ENCODE measurements at places on chromosomes 2 and 18. TPM values are rescaled to one million over a fixed set of nuclear protein-coding genes. Genes with fewer than 3 reads are reported as not detected.

- no peak for DNase-seq
Observed at GRCh38 chr2:166070231-166070630, 57.6 kb downstream of the SCN1A start.

TRIB2 gene
- 49.5 TPM for total RNA-seq

DNA sequence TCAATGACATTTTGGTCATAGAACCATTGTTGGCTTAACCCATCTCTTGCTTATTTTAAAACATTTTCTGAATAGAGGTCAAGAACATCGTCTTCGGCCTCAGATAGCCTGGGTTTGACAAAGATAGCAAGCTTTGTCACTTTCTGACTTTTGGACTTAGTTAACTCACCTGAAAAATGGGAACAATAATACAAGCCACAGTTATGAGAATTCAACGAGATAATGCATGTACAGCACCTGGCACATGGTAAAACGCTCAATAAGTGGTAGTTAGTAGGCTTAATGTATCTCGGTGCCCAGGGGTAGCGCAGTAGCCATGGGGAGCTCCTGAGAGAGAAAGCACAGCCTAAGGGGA, 446 bp upstream of the COPS7B start:
- no peak for DNase-seq

GRCh38 chr2:105143467-105144151, 97.9 kb upstream of the GPR45 start:
- DNase-seq: no peak

DNA sequence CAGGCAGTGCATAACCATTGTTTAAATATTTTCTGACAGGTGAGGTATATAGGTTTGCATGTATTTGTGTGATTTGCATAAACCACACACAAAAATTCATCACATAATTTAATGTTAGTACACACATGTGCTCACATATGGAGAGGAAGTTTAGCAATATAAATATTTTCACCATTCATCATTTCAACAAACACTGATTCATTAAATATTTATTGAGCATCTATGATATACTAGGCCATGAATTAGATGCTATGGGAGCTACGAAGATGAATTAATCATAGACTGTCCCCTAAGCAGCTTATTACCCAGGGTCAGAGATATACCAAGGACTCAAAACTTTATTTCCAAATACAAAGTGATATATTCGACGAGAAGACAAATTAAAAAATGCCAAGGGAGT, 311.6 kb upstream of the PIK3C3 start:
- no peak for DNase-seq

- no peak for DNase-seq
Observed at GRCh38 chr2:39849982-39850526, 71.0 kb upstream of the THUMPD2 start.

All from lung microvascular endothelial cell (primary cell).